T-helper 22 cell (primary cell): ENCODE measurements at places on chromosomes 6 and 20.

- DNase-seq, result no peak
These were observed 1180.0 kb upstream of the CITED2 start for GRCh38 chr6:140554421-140554820.

- no peak for DNase-seq
These were observed 40.8 kb upstream of the ZNFX1 start for GRCh38 chr20:49318430-49319207.

DNA sequence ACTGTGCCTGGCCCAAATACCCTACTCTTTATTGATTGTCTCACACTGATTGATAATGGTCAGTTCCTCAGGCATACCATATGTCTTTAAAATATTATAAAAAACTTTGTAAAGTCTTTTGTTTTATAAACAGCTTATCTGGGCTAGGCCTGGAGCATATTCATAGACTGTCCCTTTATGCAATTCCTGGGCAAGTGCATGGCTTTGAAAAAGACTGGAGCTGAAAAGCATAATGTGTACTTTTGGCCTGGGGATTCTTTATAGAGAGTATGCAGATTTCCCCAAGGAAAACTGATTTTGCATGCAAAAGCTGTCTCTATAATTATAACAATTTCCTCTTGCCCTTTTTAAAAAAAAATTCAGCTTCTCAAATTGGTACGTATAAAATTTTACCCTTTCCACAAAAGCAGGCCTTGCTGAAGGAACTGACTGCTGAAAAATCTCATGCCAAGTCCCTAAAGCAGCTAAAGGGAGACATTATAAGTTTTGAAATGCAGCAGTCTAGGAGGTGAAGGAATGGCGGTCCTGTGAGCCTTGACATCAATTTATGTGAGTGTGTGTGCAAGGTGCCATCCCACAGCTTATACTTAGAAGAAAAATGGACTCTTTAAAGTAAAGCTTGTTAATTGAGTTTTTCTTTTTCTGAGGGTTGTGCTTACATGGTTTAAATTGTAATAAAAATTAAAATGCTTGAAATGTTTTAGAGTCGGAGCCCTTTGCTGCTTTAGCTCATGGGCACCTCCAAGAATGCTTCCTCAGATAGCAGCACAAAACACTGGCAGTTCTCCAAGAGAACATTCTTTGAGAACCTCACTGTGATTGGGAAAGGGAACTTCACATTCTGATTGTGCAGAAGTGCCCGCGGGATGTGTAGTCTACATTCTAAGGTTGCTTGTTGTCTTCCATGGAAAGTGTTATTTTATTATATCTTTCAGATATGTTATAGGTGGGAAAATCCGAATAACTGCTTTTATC lies 43.9 kb downstream of the PLCB4 start:
- DNase-seq, result no peak

GRCh38 chr6:36834576-36835341 lies 4.5 kb downstream of the CPNE5 start:
- no peak for DNase-seq

DNA sequence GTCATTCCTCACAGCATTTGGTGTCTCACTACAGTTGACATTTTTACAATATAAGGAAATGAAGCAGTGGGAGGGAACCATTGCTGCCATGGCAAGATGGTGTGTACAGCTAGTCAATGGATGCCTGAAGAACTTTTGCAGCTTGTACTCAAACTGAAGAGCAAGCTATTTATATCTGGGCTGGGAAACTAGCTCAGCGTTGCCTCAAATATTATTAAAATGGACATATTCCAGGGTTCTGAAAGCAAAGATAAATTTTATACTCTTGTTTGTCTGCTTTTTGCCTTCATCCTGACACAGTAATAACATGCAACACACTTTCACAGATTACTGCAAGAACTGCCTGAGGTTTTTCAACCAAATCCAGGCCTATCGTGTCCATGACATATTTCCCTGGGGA lies 156.4 kb upstream of the COL21A1 start:
- no peak for DNase-seq

DNA sequence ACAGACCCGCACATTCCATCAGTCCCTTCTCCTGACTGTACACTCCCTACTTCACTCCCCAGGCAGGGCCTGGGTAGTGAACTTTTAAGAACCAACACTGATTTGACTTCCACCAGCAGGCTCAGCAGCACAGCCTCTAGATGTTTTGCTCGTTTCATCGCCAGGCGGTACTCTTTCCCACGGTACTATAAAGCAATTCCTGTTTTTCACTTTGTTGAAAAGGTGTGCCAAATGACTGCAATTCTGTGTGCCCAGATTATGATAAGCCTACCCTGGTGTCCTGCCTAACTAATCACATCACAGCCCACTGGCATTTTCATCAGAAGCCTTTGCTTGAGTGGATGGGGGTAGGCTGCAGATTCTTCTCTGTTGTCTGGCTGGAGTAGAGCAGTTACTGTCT lies 12.9 kb upstream of the WTAP start:
- DNase-seq, result no peak

DNA sequence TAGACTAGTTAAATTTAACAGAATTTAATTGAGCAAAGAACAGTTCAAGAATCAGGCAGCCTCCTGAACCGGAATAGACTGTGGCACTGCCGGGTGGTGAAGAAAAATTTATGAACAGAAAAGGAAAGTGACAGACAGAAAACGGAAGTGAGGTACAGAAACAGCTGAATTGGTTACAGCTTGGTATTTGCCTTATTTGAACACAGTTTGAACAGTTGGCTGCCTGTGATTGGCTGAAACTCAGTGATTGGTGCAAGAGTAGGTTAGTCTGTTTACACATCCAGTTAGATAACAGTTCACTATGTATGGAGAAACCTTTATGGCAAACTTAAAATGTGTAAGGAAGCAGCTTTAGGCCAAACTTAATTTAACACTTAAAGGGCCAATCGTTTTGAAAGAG lies 116.0 kb upstream of the CITED2 start:
- peak; percentile 3 for DNase-seq

DNA sequence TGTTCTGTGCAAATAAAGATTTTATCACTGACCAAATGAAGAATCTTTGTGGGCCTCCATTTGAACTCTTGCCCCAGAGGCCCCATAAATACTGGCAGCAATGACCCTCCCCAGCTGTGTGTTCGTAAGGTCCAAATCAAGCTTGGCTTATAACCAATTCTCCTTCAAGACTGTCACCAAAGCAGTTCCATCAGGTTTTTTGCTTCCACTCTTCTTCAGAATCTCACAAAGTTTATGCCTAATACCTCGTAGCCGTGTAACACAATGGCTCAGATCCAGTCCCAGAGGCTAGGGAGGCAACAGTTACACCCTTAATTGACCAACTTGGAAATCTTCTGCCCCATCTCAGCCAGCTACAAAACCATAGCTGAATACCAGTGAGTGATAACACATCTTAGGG lies 120.5 kb downstream of the HIVEP2 start:
- no peak for DNase-seq

DNA sequence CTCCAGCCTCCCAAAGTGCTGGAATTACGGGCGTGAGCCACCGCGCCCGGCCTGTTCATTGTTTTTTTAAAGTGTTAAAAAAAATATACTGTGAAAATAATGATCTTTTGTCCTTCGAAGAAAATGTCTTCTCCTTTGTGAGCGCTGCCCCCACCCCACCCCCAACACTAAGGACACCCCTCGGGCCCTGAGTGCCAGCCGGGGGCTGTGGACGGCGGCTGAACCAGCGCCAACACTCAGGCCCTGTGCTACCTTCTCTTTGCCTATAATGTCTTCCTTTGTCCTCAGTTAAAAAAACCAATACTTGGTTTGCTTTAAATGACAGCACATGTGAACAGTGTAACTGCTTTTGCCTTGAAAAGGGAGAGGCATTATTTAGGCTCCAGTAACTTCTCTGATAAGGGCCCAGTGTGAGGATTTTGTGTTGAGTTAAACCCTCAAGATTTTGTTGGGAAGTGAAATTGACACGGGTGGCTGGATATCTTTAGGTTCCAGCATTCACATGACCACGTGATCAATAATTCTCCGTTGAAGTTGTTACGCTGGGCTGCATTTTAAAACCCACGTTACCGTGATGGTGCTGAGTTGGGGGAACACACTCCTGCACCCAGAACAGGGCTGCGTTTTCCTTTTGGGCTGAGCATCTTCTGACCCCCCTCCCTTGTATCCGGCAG lies 9.5 kb upstream of the ADRM1 start:
- DNase-seq, result no peak

DNA sequence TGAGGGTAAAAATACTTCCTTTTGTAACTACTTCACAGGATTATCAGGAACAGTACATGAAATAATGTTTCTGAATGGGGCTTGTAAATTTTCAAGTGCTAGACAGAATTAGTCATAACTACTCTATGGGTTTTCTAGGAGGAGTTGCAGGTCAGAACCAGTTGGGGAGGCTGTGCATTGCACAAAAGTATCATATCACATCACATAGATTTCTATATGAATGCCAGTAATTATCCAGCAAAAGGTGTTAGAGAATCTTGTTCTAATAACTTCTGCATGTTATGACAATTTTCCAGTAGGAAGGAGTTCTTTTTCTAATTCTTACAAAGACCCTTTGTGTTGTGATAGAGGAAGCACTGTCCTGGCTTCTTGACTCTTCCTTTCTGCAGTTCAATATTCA lies 551.6 kb downstream of the COL12A1 start:
- no peak for DNase-seq

GRCh38 chr20:34251619-34252018 lies 10.4 kb downstream of the ASIP start:
- DNase-seq, result no peak
